Mesothelial cell of epicardium (in vitro differentiated cells): ENCODE measurements at places on chromosomes 11 and 22.

- DNase-seq: no peak
- H3K36me3 ChIP-seq: no peaks in the 10 kb centered on the region
- H3K4me3 ChIP-seq: no peak overlapping the region
- no peaks in the 10 kb centered on the region for H3K27me3 ChIP-seq
- H3K27ac ChIP-seq: no peak overlapping the region
These were observed 32.1 kb upstream of the SOX10 start for GRCh38 chr22:38016182-38017151.

- DNase-seq: no peak
- no peaks in the 10 kb centered on the region for H3K36me3 ChIP-seq
- H3K27me3 ChIP-seq: no peaks in the 10 kb centered on the region
- no peak overlapping the region for H3K27ac ChIP-seq
- H3K4me1 ChIP-seq: peaks cover 34% of the 10 kb centered on the region
- H3K4me3 ChIP-seq: no peak overlapping the region
These were observed 36.9 kb upstream of the KCNQ1OT1 start for GRCh38 chr11:2736577-2737225.

GRCh38 chr22:38258895-38259294, 13.9 kb downstream of the TMEM184B start:
- peak overlapping the region; percentile 91 for H3K27ac ChIP-seq
- peaks cover 34% of the 10 kb centered on the region for H3K4me1 ChIP-seq
- no peaks in the 10 kb centered on the region for H3K27me3 ChIP-seq
- H3K4me3 ChIP-seq: no peak overlapping the region
- peaks cover 8% of the 10 kb centered on the region for H3K36me3 ChIP-seq

DNA sequence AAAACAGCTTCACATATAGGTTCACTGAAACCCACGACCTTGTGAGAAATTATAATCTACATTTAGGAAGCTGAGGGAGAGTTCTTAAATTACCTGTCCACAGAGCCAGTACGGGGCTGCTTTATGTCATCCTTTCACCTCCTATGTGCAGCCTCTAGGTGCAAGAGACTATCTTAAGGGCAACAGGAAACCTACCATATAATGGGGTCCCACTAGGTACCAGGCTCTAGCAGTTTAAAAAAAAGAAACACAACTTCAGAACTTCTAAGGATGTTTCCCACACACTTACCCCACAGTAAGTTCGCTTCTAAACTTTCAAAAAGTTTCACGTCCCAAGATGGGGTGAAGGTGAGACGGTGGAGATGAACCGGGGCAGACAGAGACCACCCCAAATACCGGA, 573 bp downstream of the STK33 start:
- H3K27ac ChIP-seq: no peak overlapping the region
- no peak for DNase-seq
- H3K27me3 ChIP-seq: peaks cover 37% of the 10 kb centered on the region
- no peaks in the 10 kb centered on the region for H3K36me3 ChIP-seq

- peak within 1 kb of the TSS; percentile 93 for H3K4me3 ChIP-seq
- H3K27ac ChIP-seq: peak within 1 kb of the TSS; percentile 98
- H3K4me1 ChIP-seq: peaks cover 61% of the 10 kb centered on the region
- no peaks in the 10 kb centered on the region for H3K27me3 ChIP-seq
- DNase-seq: peak; percentile 63
These were observed at the start of gene HSPA8 for GRCh38 chr11:123061403-123062157. TSS of gene HSPA8 (minus strand) at chr11:123062136. CDS start at chr11:123061324, 812 bp downstream.
